Coronary artery (tissue), 2 donors: ENCODE measurements at places on chromosomes 3 and 15.

DNA sequence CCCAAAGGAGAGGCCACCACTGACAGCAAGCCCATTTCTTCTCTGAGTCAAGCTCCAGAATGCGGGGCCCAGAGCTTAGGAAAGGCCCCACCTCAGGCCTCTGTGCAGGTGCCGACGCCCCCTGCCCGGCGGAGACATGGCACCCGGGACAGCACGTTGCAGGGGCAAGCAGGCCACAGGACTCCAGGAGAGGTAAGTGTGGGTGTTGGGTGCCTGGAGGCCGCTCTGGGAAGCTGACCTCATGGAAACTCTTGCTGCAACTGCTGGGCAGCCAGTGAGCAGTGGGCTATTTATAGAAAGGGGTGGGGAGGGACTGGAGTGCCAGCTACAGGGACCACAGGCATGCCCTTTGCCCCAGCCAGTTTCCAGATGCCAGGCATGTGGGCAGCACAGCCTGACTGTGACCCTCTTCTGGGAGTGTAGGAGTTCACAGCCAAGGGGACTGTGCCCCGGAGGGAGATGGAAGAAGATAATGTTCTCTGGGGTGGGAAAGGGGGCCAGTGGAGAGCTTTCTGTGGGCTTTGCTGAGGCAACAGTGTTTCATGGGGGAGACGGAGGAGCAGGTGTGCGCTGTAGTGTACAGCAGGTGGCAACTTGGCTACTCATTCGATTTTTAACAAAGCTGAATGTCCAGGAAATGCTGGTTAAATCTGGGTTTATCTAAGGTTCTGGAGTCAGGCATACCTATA is 23.7 kb downstream of the ALPK3 start:
- DNase-seq = peak; percentile 92

DNA sequence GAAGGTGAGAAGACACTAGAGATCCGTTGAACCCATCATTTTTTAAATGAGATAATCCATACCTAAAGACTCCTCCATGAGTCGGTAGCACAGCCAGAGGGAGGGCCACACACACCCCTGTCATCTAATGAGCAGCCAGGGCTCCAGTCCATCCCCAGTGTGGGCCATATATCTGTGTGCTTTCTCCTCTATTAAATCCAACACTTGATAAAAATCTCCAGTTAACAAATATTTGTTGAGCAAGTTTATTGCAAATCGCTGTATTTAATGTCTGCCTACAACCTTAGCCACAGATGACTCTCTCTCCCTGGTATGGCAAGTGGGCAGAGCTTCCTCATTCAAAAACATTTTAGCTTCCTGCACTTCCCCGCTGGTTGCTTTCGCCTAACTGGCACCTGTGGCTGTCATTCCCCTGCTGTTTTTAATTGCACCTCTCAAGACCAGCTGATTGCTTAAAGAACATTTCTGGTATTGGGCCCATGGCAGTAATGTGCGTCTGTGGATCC is 82.8 kb downstream of the SMAD3 start:
- DNase-seq = no peak

DNA sequence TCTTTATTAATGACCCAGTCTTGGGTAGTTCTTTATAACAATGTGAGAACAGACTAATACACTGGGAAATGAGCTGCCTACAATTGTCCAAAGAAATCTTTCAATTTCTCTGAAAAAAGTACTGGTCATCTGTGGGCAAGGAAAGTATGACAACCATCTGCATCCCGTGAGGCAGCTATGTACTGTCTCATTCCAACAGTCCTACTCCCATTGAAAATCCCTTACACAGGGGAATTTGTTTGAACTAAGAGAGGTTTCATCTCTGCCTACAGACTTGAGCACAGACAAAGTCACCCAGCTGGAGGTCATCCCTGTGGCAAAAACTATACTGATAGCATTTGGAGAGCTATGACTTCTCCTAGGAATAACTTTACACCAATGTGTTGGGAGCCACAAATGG is 27.1 kb downstream of the SHC4 start:
- no peak for DNase-seq

DNA sequence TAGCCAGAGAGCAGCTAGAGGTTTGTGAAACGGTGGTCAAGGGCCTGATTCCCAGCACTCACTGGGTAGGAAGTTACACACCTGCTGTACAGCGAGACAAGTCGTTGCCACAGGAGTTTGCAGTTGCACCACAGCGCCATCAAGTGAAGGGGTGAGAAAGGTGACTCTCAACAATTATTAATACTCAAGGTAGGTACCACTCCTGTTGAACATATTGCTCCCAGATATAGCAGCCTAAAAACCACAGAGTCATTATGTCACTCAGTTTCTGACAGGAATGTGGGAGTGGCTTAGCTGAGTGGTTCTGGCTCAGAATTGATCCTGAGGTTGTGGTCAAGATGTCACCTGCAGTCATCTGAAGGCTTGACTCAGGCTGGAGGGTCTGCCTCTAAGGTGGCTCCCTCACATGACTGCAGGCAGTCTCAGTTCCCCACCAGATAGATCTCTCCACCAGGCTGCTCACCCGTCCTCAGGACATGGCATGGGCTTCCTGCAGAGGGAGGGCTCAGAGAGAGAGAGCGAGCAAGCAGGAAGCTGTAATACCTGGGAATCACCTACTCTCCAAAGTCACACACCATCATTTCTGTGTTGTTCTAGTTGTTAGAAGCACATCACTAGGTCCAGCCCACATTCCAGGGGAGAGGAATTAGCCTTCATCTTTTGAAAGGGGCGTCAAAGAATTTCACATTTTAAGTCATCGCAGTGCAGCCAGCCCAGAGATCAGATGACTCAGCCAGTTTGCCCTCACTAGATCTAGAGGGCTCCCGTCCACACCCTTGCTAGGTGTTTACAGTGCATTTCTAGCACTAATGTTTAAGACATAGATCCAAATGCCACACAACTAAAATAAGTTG is 17.0 kb upstream of the ANO10 start:
- no peak for DNase-seq

GRCh38 chr15:68368731-68369435 is 63.1 kb downstream of the ITGA11 start:
- DNase-seq = no peak

- no peak for DNase-seq
Observed at GRCh38 chr3:46549989-46550388, 16.1 kb downstream of the LRRC2 start.

- DNase-seq = no peak
Observed at GRCh38 chr15:29566914-29567313, 255.4 kb downstream of the TJP1 start.

DNA sequence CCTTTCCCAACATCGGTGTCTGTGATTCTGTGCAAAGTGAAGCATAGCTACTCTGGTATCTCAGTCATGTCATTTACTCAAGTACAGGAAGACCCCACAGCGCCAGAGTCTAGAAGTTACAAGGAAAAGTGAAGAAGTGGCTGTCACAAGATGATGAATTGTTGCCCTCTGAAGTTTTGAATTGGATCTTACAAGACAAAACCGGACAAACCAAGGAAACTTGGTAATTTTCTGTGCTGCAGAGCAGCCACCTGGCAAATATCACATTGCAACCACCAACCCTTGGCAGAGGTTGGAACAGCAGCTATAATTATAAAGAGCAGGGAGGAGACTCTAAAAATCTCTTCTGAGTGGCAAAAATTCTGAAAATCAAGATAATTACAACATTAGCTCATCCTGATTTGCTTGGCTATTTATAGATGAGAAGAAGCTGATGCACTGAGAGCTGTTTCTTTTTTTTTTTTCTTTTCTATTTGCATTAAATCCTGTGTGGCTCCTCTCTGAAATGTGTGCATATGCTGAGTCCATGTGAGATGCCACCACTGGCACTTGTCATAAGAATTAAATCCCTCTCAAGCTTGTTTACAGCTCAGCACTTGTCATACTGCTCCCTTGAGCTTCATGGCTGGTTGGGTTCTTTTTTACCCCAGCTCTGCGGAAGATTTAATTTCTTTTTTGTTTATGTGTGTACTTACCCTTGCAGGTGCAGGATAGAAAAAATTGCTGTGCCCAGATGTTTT is 68.0 kb upstream of the MNS1 start:
- no peak for DNase-seq

GRCh38 chr15:63380808-63381282 is 801 bp downstream of the CA12 start:
- no peak for DNase-seq

DNA sequence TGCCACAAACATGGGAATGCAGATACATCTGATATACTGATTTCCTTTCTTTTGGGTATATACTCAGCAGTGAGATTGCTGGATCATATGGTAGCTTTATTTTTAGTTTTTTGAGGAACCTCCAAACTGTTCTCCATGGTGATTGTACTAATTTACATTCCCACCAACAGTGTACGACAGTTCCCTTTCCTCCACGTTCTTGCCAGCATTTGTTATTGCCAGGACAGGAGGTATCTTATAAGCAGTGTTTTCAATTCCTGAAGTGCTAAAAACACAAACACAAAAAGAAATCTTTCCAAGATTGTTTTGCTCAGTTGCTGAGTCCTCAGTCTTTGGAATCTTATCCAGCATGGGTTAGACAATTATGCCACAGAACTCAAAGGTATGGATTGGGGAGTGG is 13.5 kb downstream of the GTF2E1 start:
- DNase-seq = no peak

DNA sequence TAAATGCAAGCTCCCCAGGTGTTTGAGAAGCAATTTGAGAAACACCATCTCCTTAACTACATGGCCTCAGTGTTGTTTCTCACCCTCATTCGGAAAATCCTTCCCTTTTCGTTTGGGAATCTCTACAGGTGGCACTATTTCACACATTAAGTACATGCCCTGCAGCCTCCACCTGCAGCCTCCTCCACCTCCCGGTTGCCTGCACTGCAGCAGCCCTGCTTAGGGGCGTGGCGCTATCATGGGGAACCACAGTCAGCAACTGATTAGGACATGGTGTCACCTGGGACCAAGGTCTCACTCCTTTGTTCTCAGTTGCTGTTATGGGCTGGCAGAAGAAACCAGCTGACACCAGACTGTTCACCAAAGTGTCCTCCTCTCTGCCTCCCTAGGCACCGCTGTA is 11.7 kb upstream of the ZNF774 start:
- no peak for DNase-seq

- DNase-seq = no peak
Observed at GRCh38 chr3:187744169-187745151, 808 bp downstream of the BCL6 start.

DNA sequence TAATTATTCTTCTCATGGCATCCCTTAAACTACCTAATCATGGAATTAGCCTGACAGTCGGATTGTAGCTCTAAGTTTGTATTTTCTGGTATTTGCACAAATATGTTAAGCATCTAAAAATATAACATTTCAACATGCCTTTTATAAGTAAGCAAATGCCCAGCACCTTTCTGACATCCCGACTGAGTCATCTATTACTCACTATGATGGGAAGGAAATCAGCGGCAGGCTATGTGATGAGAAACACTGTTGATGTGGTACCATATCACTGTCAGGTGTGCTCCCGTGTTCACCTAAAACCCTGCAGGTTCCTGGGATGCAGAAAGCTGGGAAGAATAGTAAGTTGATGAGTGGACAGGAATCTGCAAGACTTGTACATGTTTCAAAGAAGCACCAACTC is 367.8 kb upstream of the IL12A start:
- no peak for DNase-seq

DNA sequence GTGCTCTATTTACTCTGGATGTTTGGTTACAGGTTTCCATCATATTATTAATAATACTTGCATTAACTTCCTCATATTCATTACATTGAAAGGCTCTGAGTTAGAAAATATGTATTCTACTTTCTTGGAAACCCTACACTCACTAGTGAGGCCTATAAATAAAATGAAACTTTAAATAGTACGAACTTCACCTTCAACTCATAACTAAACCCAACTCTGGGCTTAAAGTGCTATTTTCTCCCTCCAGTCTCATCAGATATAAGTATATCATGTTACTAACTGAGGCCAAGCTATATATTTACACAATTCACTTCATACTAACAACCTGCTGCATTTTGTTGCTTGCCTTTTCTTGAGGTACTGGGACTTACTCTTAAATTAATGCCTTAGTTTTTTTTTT is 306.7 kb downstream of the TIGIT start:
- no peak for DNase-seq

- no peak for DNase-seq
Observed at GRCh38 chr3:101849714-101850245, 466 bp downstream of the NFKBIZ start.

- no peak for DNase-seq
Observed at GRCh38 chr3:14845180-14845579, 26.4 kb downstream of the FGD5 start.

- DNase-seq = no peak
Observed at GRCh38 chr3:129672412-129672811, 65.9 kb upstream of the PLXND1 start.

DNA sequence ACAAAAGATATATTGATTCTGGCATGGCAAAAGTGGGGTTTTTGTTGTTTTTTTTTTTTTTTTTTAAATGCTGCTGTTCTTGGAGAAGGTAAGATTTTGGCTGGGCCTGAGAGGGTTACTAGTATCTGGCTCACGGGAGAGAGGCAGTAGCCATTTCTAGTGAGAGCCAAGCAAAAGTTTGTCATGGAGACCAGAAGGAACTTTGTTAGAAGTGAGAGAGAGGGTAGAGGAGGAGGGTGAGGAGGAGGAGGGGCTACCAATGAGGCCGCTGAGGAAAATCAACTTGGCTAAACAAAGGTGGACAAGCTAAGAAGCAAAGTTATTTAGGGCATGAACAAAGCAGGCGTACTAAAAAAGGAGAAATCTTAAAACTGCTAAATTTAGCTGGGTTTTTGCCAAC is 48.9 kb upstream of the STRIT1 start:
- no peak for DNase-seq

DNA sequence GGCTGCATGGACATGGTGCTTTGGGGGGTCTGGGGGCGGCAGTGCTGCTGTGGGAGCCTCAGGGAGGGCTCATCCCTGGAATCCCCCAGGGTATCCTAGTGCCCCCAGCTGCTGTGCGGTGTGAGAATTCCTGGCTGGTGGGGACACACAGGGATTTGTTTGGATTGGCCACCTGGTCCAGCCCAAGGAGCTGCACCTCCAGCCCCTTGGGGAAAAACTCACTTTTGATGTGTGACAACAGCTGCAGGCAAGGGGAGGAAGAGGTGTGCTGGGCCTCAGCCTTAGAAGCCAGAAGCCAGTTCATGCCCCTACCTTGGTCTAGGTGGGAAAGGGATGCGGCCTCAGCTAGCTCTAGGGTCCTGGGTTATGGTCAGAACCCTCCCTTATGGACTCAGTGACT is 8.4 kb upstream of the COMMD4 start:
- DNase-seq = no peak

GRCh38 chr15:98907927-98908471 is 99.6 kb downstream of the PGPEP1L start:
- DNase-seq = no peak

GRCh38 chr15:62338497-62338896 is 173.4 kb upstream of the C2CD4B start:
- DNase-seq = no peak

- DNase-seq = no peak
Observed at GRCh38 chr15:47839233-47839825, 122.0 kb downstream of the SEMA6D start.

DNA sequence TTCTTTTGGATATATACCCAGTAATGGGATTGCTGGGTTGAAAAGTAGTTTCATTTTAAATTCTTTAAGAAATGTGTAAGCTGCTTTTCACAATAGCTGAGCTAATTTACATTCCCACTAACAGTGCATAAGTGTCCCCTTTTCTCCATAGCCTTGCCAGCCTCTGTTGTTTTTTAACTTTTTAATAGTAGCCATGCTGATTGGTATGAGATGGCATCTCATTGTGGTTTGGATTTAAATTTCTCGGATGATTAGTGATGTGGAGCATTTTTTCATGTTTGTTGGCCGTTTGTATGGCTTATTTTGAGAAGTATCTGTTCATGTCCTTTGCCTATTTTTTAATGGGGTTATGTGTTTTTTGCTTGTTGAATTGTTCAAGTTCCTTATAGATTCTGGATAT is 444.3 kb upstream of the ATP11B start:
- DNase-seq = no peak

GRCh38 chr3:37210230-37210629 is 35.8 kb upstream of the LRRFIP2 start:
- DNase-seq = no peak
